ENCODE measurements at places on chromosomes 1 and 21. TPM values are rescaled to one million over a fixed set of nuclear protein-coding genes. Genes with fewer than 3 reads are reported as not detected.

DNA sequence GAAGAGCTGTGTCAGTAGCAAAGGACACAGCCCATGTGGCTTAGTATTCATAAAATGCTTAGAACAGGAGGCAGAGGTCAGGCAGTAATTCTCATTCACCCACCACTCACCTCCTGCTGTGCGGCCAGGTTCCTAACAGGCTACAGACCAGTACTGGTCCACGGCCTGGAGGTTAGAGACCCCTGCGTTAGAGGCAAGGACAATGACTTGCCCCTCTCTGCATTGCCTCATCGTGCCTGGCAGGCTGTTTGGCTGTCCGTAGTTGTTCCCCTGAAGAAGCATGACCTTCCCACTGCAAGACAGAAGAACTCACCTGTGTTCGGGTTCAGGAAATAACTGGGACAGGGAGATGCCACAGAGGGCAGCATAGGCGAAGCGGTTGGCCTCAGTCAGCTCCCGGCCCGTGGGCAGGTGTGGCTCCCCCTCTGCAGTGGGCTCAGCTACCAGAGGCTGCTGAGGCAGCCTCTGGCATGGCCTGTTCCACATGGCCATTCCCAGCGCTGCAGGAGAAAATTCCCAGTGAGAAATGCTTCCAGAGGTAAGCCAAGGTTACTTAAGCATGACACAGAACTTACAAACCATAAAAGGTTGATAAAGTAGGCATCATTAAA lies 19.3 kb downstream of the TMCO4 start:
- no peak for DNase-seq
- H3K4me3 ChIP-seq = no peak overlapping the region
- H3K27me3 ChIP-seq = peaks cover 49% of the 10 kb centered on the region
- no peaks in the 10 kb centered on the region for H3K4me1 ChIP-seq

DNA sequence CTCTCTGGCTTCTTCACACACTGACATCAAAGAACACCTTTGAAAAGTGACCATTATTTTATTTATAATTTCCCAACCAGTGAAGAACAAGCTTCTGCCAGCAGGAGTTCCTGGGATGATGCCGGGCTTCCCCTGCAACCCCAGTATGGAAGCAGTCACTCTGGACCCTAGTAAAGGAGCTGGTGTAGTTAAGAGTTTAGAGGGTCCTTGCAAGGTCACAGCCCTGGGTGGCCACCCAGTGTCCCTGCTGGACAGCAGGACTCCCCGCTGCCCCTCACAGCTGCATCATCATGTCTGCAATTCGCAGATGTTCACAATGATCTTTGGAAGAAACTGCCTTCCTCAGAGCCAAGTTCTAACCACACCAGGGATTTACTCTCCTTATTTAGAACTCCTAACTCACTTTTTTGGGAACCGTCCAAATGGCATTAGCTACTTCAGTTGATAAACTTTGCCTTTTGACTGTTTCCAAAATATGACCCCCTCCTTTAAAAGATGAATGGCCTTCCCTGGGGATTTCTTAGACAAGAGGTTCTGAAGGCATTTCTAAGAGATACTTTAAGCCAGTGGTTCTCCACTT lies 90.6 kb downstream of the HIVEP3 start:
- no peak overlapping the region for H3K27ac ChIP-seq
- H3K36me3 ChIP-seq = no peaks in the 10 kb centered on the region
- H3K27me3 ChIP-seq = no peaks in the 10 kb centered on the region
- DNase-seq = no peak
- no peak overlapping the region for H3K4me3 ChIP-seq

- no peaks in the 10 kb centered on the region for H3K27me3 ChIP-seq
- DNase-seq = no peak
- no peak overlapping the region for H3K4me3 ChIP-seq
- H3K36me3 ChIP-seq = no peaks in the 10 kb centered on the region
- peaks cover 7% of the 10 kb centered on the region for H3K4me1 ChIP-seq
These were observed 90.6 kb downstream of the DMRTB1 start for GRCh38 chr1:53549781-53550180.

GRCh38 chr1:1455366-1455884 lies 5.9 kb downstream of the ATAD3C start:
- H3K36me3 ChIP-seq = no peaks in the 10 kb centered on the region
- no peak overlapping the region for H3K4me3 ChIP-seq
- H3K4me1 ChIP-seq = no peaks in the 10 kb centered on the region
- no peak for DNase-seq

DNA sequence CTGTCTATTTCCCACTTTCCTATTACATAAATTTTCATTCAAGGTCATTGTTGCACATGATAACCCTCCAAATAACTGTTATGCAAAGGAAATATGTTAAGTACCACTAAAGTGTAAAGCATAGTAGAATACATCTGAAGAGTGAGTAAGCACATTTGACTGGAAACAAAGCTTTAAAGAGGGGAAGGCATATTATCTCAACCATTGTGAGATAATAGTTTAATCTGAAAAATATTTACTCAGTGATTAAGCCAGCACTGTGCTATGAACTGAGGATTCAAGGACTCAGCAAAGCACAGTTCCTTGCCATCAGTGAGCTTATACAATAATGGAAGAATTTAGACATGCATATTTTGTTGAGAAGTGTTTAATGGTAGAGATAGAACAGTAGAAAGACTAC lies 127.4 kb downstream of the HMCN1 start:
- H3K4me3 ChIP-seq = no peak overlapping the region
- no peak for DNase-seq
- no peaks in the 10 kb centered on the region for H3K36me3 ChIP-seq
- H3K27me3 ChIP-seq = no peaks in the 10 kb centered on the region

- DNase-seq = no peak
- H3K27me3 ChIP-seq = no peaks in the 10 kb centered on the region
- H3K36me3 ChIP-seq = no peaks in the 10 kb centered on the region
- no peak overlapping the region for H3K4me3 ChIP-seq
- H3K27ac ChIP-seq = no peak overlapping the region
These were observed 54.6 kb downstream of the CASQ2 start for GRCh38 chr1:115713906-115714305.

DNA sequence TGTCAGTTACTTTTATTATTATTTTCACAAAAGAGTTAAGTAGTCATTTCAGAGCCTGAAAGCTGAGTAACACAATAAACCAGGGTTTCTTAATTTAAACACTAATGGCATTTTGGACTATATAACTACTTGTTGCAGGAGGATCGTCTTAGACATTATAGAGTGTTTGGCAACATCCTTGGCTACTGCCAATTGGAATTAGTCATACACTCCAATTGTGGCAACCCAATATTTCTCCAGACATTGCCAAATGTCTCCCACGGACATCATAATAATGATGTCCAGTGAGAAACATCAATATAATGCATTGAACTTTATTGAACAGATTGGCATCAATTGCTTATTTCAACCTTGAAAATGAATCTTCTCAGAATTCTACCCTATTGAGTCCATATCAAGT lies 441.9 kb upstream of the ADGRL4 start:
- H3K36me3 ChIP-seq = peaks cover 2% of the 10 kb centered on the region
- no peak overlapping the region for H3K27ac ChIP-seq
- no peaks in the 10 kb centered on the region for H3K4me1 ChIP-seq
- no peak overlapping the region for H3K4me3 ChIP-seq
- DNase-seq = no peak

GRCh38 chr1:36248250-36248894 lies 24.1 kb downstream of the THRAP3 start:
- peaks cover 7% of the 10 kb centered on the region for H3K36me3 ChIP-seq
- H3K27me3 ChIP-seq = no peaks in the 10 kb centered on the region
- no peak overlapping the region for H3K4me3 ChIP-seq
- DNase-seq = no peak

GRCh38 chr1:150692720-150693119 lies 4.2 kb downstream of the GOLPH3L start:
- DNase-seq = no peak
- no peaks in the 10 kb centered on the region for H3K27me3 ChIP-seq
- no peaks in the 10 kb centered on the region for H3K4me1 ChIP-seq
- no peak overlapping the region for H3K4me3 ChIP-seq
- H3K27ac ChIP-seq = no peak overlapping the region

DNA sequence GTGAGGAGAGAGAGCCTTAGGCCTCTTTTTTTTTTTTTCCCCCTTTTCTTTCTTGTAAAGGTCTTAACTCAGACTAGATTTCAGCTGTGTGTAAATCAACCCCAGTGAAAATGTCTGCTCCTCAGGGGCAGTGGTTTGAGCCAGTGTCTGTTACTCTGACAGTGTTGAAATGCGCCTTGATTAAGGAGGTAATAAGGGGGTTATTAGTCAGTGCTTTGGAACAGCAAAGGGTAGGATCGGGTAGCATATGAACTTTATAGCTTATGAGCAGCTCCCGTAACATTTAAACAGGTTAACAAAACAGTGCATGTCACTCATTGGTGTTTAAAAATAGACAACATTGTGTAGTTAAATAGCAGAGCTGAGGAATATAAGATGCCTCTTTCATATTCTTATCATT lies 10.3 kb downstream of the UTP11 start:
- DNase-seq = no peak
- H3K4me1 ChIP-seq = peaks cover 2% of the 10 kb centered on the region
- H3K27me3 ChIP-seq = no peaks in the 10 kb centered on the region
- no peak overlapping the region for H3K4me3 ChIP-seq

DNA sequence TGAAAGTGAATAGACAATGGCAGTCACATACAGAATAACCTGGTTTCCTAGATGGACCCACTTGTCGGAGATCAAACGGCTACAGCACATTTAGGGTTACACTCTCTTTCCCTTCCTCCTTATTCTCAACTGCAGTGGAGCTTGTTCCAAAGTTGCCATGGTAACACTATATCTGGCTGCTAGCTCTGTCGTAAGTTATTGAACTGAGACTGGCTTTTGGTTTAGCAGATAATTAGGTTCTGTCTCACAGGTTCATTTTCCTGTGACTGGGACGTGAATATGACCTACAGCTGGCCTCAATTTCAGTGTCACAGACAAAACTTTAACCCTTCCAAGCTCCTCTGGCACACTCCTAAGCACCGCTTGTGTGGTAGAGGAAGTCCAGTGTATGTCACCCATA lies 875.8 kb downstream of the USP25 start:
- DNase-seq = no peak
- H3K27me3 ChIP-seq = no peaks in the 10 kb centered on the region
- no peak overlapping the region for H3K27ac ChIP-seq
- H3K36me3 ChIP-seq = no peaks in the 10 kb centered on the region

The SLC25A34 gene
- 1.5 TPM for total RNA-seq

The TINAGL1 gene
- total RNA-seq = 2.5 TPM

The GJC2 gene
- total RNA-seq = 1.6 TPM

The S100A7 gene
- not detected for total RNA-seq
